Fibroblast of pulmonary artery (primary cell): ENCODE measurements at places on chromosomes 5 and 9.

- DNase-seq = no peak
These were observed 61.2 kb upstream of the GCNT4 start for GRCh38 chr5:75113354-75114113.

- no peak for DNase-seq
These were observed 33.7 kb upstream of the PWWP2A start for GRCh38 chr5:160152901-160153300.

GRCh38 chr5:88661806-88662207 lies 221.2 kb downstream of the MEF2C start:
- DNase-seq = no peak

DNA sequence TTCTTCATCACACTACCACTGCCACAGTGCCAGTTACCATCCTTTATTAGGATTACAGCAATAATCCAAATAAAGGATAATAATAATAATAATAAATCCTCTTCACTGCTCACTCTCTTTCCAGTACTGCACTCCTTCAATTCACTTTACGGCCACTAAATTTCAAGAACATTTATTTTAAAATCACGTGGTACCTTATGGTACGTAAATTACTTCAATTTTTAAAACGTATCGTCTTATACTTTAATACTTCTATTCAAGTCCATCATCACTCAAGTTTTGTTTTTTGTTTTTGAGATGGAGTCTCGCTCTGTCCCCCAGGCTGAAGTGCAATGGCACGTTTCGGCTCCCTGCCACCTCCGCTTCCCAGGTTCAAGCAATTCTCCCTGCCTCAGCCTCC lies 36.5 kb downstream of the PTBP3 start:
- no peak for DNase-seq

- peak; percentile 53 for DNase-seq
These were observed 428.2 kb downstream of the ENC1 start for GRCh38 chr5:74212336-74212735.
